Breast epithelium (tissue), 4 donors: ENCODE measurements at places on chromosomes 3 and 15. TPM values are rescaled to one million over a fixed set of nuclear protein-coding genes. Genes with fewer than 3 reads are reported as not detected.

HIGD2B gene
- total RNA-seq = not detected

DNA sequence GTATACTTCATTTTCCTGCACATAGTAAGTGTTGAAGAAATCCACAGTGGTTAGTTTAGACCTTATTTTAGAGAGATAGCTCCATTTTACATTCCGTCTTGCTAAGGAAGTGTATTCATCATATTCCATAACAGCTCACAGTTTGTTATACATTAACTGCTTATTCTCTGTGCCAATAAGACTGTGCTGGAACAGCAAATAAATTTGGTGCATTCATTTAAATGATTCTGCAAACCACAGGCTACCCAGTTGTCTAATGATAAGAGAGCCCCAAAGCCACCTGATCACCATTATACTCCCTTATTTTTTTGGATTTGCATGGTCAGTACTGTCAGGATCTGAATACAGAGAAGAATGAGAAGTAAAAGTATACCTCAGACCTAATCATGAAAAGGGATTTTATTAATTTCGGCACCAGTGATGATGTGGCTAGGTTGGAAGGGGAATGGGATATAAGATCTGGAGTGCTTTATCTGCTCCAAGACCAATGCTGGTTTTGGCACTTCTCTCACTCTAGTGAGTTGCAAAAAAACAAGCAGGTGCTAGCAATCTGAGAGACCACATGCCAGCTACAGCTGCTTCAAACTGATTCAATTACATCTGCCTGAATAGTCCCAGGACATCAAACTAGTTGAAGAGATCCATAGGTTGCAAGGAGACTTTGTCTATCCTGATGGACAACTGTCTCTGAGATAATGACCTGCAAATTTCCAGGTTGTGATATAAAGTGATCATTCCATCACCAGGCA lies 254.8 kb downstream of the ZBTB20 start:
- no peak for DNase-seq

ATP8B4 gene
- total RNA-seq = 7.9 TPM

LPP gene
- 147 TPM for total RNA-seq

DNA sequence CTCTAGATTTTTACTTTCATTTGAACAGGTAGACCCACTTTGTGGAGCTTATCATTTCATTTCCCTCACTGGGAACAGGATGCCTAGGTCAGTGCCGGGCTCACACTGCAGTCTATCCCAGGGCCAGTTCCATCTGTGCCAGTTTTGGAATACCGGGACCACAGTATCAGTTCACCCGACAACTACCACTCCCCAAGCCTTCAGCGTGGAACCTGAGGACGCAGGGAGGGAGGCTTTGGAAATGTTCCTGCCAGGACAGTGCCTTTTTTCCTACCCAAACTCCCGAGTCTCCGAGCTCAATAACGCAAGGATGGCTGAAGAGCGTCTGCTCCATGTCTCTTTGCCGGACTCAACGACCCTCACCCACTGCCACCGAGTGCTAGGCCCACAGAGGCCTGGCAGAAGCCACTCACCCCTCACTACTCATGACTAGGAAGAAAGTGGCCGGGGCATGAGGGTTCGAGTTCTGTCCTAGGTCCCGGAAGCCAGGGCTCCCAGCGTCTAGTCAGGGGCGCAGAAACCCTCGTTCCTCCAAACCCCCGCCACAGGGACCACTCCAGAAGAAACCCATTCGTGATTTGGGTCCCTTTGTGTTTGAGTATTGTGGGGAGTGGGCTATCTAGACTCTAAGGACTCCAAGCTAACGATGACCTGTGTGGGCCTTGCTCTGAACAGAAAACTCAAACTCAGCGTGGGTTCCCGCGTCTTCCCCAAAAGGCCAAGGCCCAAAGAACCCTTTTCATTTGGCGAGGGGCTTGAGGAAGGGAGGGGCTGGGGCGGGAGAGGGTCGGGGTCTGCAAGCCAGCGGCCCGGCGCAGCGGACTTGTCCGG lies 11.4 kb downstream of the ZIC1 start:
- no peak for DNase-seq

- no peak for DNase-seq
Measured at GRCh38 chr3:12508291-12508700, 24.0 kb downstream of the TSEN2 start.

DNA sequence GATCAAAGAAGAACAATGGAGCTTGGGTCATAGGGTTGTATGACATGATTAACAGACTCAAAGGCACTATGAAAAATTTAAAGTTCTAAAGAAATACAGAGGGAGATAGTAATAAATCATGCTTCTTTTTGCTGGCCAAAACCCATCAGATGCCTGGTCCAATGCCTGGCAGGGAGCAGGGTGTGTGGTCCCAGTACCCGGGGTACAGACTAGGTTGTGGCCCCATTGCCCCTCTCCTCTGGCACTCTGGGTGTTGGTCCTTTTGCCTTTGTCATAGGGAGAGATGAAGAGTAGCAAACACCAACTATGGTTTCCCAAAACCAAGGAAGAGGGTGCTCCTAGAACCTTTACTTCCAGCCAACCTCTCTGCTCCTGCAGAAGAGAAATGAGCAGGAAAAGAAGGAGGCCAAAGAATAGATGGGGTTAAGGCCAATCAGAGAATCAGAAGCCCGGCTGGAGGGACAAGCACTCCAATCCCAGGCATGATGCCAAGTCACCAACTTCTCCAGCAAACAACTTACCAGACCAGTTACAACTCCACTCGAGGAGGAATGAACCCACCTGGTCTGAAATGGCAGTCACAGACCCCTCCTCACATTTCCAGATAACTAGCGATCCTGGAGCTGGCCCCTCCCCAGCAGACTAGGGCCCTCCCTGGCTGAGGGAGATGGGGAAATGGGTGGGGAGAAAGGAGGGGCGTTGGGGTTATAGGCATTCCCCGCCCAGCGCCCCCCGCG lies 1.8 kb downstream of the IGDCC3 start:
- no peak for DNase-seq

PLA1A gene
- total RNA-seq = 4.9 TPM

- DNase-seq = no peak
Measured at GRCh38 chr15:70293138-70293537, 195.4 kb upstream of the TLE3 start.

- DNase-seq = no peak
Measured at GRCh38 chr3:8486936-8487335, 14.7 kb upstream of the LMCD1 start.

- DNase-seq = no peak
Measured at GRCh38 chr3:36832406-36832805, 68.1 kb upstream of the DCLK3 start.

DNA sequence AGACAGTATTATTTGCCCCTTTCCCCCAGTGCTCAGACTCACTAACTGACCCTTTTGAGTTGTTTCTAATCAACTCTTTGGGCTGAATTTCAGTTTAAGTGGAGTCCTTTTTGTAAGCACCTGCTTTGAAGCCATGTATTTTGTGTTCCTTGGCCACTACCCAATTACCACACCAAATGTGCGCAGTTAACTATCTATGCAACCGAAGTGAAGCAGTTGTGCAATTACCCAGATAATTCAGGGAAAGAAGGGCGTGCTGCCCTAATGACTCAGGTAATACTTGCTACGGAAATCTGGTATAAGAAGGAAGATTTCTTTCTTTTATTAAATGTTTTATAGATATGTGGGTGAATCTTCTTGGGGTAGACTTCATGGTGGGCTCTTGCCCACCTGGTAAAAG lies 371.9 kb upstream of the TBL1XR1 start:
- DNase-seq = no peak

GRCh38 chr15:31324806-31325594 lies 1.6 kb upstream of the KLF13 start:
- DNase-seq = no peak

DNA sequence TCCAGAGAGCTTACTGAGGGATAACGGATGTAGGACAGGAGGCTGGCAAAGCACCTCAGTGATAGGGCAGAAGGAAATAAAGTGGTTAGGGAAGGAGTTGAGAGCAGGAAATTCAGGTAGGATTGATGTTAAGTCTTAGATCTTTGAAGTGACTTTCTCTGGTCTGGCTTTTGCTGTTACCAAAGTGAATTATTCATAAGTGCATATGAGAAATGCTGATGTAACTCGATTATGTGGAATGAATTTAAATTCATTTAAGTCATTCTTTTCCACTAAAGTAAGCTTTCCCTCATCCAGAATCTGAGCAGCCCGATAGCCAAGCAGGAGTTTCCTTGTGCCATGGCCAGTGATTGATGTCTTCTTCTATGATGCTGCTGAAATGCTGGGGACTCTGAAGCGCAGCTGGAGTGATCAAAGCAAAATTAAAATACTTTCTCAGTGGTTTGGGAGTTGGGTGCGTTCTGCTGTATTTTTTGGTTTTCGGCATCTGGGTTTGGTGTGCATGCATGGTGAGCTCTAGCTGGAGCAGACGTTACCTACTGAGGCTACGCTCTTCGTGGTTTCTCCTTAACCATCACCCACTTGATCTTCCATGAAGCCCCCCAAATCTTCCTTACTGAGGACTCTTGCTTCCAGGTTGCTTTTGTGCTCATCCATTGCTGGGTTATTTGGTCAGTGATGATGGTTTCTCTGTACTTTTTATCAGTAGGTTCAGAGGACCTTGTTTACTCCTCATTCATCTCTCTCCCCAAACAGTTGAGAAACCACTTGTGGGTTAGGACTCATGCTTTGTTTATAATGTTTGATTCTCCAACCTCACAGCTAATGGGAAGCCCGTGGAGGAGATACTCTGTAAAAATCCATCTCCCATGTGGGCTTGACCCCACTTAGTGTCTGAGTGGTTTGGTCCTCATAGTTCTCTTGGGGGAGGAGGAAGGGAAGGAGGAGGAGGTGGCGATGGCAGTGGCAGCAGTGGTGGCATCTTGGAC lies 72.5 kb downstream of the IGF1R start:
- no peak for DNase-seq

- DNase-seq = no peak
Measured at GRCh38 chr3:161393803-161394202, 22.5 kb upstream of the SPTSSB start.

- DNase-seq = no peak
Measured at GRCh38 chr3:106048946-106049481, 180.2 kb upstream of the CBLB start.

SLC12A1 gene
- total RNA-seq = not detected

OR5K2 gene
- not detected for total RNA-seq

- no peak for DNase-seq
Measured at GRCh38 chr3:43400781-43401730, 114.7 kb downstream of the SNRK start.

DNA sequence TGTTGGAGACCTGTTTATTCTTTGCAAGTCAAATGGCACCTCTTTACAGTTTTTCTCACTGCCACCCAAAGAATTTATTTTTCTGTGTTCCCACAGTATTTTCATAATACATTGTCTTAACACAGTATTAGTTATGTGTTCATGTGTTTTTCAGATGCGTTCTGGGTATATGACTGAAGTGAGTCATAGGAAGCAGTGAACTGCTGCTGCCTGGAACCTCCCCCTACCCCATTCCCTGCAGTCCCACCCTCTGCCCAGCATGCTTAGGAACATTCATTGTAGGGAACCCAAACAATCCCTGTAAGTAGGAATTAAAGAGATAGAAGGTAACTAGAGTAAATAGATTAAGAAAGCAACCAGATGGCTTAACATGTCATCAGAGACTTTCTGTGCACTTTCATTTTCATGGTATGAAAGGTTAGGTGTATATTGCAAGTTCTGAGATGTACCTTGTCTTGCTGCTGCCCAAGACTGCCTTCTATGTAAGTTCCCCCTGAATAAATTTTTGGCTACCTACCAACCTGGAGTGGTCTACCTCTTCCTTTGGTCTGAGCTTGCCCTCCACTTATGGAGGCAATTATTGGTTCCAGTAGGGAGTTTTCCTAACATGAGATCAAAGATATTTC lies 21.9 kb upstream of the SQOR start:
- no peak for DNase-seq

CD200 gene
- 17.0 TPM for total RNA-seq

GRCh38 chr15:31402511-31403056 lies 75.9 kb downstream of the KLF13 start:
- DNase-seq = no peak

TRIM42 gene
- not detected for total RNA-seq

TEX55 gene
- total RNA-seq = not detected

- no peak for DNase-seq
Measured at GRCh38 chr15:43913941-43914340, 87.1 kb downstream of the WDR76 start.

GRCh38 chr15:90322538-90322937 lies 29.5 kb upstream of the ZNF774 start:
- no peak for DNase-seq

DNA sequence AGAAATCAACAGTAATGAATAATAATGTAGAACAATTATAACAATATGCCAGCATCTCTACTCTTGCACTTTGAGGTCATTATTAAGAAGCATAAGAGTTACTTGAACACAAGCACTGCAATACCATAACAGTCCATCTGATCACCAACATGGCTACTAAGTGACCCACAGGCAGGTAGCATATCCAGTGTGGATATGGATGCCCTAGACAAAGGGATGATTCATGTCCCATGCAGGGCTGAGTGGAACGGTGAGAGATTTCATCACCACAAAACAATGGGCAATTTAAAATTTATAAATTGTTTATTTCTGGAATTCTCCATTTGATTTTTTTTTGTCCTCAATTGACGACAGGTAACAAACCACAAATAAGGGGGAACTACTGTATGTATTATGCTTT lies 107.7 kb upstream of the TSC22D2 start:
- DNase-seq = no peak

C15orf62 gene
- total RNA-seq = 0.48 TPM

DUOXA2 gene
- not detected for total RNA-seq

MFGE8 gene
- 311 TPM for total RNA-seq

SLC25A26 gene
- total RNA-seq = 30.9 TPM

GRCh38 chr3:132090921-132091320 lies 56.1 kb upstream of the CPNE4 start:
- DNase-seq = no peak

DNA sequence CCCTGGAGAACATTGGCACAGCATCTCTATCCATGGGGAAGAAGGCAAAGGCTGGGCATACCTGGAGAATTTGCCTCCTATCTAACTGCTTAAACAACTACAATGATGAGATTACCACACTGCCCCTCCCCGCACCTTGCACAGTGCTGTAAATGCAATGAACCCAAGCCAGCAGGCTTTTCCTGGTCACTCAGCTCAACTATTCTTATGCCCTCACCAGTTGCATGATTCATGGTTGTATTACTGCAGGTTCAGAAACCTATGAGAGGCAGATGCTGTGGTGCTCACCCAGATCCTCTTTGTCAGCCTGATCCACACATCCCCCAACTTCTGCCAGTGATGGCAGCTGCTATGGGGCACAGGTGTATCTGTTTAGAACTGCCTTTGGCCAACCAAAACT lies 77.7 kb upstream of the STAC start:
- no peak for DNase-seq

PEX5L gene
- 1.6 TPM for total RNA-seq

- DNase-seq = no peak
Measured at GRCh38 chr15:101654171-101654570, 2.0 kb upstream of the TM2D3 start.

DNA sequence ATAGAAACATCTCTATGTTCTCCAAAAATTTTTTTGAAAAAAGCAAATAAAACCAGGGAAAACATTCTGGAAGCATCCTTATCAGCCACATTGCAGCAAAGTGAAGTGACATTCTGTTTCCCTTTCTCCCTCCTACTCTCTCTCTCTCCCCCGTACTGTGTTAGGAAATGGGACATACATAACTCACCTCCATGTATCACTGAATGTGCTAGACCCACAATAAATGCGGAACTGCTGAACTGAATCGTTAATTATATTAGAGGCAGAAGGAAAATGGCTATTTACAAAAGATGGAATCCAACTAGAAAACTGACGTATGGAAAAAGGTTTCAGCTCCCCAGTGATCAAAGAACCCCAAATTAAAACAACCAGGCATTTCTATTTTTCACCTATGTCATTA lies 129.8 kb downstream of the MINAR1 start:
- no peak for DNase-seq
